Activated CD8-positive, alpha-beta memory T cell treated with anti-CD3 and anti-CD28 coated beads for 48 hours (primary cell): ENCODE measurements at places on chromosomes 11 and 22.

DNA sequence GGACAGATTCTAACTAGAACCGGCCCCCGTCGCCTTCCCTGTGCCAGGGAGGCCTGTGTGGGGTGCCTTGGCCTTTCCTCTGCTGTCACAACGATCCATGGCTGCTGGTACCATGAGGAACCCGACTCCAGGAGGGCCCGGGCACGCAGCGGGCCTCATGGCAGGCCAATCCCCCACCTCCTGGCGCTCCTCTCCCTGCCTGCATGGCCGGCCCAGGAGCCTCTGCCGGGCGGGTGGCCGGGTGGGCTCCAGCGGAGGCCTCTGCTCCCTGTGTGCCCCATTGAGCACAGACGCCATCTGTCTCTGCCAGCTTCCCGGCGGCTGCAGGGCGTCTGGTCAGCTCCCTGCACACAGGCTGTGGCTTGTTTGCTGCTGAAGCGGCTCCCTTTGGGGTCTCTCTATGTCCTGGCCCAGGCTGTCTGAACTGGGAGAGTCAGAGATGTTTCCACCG lies 86.5 kb downstream of the MYEOV start:
- no peak for DNase-seq

DNA sequence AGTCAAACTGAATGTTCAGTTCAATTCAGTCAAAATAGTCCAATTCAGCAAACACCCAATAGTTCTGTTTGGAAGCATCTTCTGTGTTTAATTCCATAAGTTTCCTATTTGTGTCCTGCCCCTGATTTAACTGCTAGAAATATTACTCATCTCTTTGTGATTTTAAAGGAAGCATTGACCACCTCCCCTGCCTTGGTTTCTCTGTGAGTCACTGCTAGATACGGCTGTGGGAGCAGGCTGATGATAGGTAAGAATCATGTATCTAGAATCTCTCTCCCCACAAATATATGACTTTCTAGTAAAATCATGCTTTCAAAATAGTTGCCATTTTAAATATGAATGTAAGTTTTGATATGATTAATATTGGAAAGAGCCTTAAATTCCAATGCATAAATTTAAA lies 888.5 kb downstream of the NTM start:
- DNase-seq = no peak

GRCh38 chr11:66192181-66192863 lies 76.1 kb upstream of the RAB1B start:
- DNase-seq = no peak

GRCh38 chr22:22666307-22667091 lies 22.1 kb downstream of the GGTLC2 start:
- no peak for DNase-seq

- no peak for DNase-seq
Observed at GRCh38 chr11:134530636-134531326, 118.7 kb upstream of the B3GAT1 start.

GRCh38 chr11:63705526-63705925 lies 24.2 kb downstream of the RTN3 start:
- no peak for DNase-seq

DNA sequence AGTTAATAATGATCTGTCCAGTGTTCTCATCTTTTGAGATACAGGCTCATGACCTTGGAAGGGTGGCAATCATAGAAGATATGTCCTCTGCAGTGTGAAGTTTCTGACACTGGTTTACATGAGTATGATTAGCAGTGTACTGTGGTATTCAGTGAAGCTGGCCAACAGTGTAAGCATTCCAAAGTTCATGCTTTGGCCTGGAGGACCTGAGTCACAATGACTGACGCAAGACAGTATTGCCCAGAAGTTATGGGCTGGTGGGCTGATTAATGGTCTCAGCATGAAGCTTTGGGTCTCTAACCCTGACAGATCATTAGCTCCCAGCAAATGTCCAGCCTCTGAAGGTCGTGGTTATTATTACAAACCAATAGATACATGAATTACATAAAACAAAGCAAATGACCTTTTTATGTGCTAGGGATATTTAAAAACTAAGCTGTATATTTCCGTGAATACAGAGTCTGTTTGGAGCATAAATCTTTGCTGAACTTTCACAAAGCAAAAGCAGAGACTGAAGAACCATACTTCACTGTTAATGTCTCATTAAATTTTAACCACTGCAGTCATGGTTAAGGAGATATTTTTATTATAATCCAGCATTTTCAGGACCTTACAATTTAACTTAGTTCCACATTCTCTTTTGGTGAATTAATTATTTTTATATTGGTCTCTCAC lies 28.3 kb upstream of the USP47 start:
- DNase-seq = no peak

GRCh38 chr11:35954205-35954604 lies 10.3 kb downstream of the LDLRAD3 start:
- no peak for DNase-seq

DNA sequence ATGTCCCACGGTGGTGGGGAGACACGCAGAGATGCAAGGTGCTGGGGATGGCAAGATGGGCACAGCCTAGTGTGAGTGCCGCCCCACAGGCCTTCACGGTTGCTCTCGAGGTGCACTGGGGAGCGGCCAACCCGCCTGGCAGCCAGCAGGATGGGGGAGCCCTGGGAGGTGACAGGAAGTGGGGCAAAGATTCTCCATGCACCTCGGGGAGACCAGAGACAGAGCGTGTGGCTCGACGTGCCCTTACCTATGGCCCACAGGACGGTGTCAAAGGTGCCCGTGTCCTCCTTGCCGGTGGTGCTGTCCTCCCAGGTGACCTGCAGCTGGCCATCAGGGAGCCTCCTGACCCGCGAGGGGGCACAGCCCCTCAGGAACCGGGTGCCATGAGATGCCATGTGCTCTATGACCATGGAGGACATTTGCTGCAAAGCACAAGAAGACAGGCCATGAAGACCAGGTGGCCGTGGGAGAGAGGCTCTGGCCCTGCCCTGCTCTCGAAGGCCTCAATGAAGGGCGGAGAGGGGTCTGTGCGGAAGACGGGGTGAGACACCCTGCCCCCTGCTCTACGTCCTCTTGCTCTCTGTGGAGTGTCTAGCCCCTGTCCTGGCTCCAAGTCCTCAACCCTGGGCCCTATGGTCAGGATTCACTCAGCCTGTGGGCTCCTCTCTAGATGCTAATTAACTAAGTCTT lies 40.6 kb upstream of the GNB1L start:
- DNase-seq = no peak

- DNase-seq = no peak
Observed at GRCh38 chr11:103546236-103546635, 437.0 kb downstream of the DYNC2H1 start.

- DNase-seq = no peak
Observed at GRCh38 chr11:67020949-67021348, 2.0 kb upstream of the SYT12 start.

- DNase-seq = no peak
Observed at GRCh38 chr22:31947296-31947695, 3.0 kb downstream of the YWHAH start.

DNA sequence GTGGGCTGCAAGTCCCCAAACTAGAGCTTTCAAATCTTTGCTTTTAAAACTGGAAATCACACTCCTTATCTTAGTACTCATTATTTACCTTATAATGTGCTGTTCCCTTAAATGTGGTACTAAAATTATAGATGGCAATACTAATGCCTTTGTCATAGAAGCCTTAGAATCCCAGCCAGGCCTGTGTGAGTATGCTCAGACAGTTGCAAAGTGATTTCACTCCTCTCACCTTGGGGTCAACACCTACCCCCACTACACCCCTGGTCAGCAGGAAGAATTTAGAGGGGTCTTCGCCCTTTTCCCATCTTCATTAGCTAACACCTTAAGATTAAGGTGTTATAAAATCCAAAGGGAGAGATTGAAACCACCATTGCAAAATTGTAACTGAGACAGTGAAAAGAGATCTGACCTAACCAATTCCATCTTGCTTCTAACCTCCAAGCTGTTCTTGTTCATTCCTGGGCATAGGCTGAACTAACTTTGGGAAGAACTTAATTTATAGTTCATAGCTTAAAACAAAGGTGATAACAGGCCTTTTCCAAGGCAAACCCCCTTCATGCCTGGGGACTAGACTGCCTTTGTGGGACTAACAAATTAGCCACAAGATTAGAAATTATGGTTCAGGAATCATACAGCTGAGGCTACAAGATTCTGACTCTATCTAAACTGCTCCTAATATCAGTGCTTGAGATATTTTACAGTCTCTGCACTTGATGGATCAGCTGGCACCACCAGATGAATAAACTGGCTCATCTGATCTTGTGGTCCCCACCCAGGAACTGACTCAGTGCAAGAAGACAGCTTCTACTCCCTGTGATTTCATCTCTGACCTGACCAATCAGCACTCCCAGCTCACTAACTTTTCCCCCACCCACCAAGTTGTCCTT lies 10.4 kb upstream of the MRPL17 start:
- no peak for DNase-seq

- DNase-seq = no peak
Observed at GRCh38 chr11:66322732-66323427, 6.0 kb upstream of the CD248 start.

- DNase-seq = no peak
Observed at GRCh38 chr11:97163631-97164191, 773.9 kb downstream of the JRKL start.

GRCh38 chr11:23727794-23728193 lies 769.1 kb upstream of the LUZP2 start:
- no peak for DNase-seq

DNA sequence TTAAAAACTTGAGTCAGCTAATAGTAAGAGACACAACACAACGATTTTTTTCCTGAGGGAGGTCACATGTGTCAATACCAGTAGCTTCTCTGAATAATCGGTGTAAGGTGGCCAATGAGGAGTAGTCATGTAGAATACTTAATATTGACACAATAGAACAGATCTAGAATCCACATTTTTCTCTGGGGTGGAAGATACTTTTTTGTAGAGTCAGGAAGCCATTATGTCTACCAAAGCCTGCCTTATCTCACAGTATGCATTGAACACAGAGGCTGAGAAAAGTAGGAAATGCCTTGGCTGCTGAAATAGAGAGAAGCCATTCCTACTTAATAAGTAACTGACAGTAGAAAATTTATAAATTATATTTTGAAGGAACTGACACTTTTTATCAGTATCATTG lies 725.0 kb downstream of the METTL15 start:
- DNase-seq = no peak

DNA sequence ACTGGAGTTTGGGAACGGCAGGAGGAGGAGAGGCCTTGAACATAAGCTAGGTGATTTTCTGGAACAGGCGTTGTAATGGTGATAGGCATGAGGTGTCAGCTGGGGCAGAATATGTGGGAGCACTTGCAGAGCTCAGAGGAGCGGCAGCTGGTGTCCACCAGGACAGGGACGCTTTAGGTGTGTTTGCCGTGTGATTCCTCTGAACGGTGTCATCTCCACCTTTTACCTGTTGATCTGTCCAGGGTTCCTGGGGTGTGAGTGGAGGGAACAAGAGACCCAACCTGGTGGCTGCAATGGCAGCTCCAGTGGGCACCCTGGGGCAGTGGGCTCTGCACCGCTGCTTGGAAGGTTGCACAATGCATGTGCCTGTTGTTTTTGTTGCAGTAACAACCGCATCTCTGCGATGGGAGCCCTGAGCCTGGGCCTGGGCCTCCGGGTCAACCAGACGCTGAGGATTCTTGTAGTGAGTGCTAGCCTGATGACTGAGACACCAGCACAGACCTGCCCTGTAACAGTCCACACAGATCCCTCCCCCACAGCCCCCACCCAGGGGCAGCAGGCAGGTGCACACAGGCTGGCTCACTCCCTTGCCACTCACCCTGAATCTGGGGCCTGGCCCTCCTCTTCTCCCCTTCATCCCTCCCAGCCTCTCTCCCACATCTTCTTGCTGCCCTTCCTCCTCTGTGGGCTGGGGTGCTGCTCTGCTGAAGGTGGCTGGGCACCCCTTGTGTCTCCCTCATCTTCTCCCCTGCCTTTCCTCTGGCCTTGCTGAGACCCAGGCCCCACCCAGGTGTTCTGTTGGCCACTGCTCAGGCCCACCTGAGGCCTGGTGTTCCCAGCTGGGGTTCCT lies 9.2 kb downstream of the LRRC74B start:
- DNase-seq = no peak

- DNase-seq = no peak
Observed at GRCh38 chr11:126026579-126026978, 36.1 kb downstream of the CDON start.

GRCh38 chr11:110095554-110095953 lies 2.4 kb downstream of the ZC3H12C start:
- no peak for DNase-seq

- no peak for DNase-seq
Observed at GRCh38 chr22:30277547-30278344, 11.1 kb upstream of the OSM start.

- DNase-seq = no peak
Observed at GRCh38 chr11:104764710-104765045, 133.6 kb downstream of the CASP12 start.

DNA sequence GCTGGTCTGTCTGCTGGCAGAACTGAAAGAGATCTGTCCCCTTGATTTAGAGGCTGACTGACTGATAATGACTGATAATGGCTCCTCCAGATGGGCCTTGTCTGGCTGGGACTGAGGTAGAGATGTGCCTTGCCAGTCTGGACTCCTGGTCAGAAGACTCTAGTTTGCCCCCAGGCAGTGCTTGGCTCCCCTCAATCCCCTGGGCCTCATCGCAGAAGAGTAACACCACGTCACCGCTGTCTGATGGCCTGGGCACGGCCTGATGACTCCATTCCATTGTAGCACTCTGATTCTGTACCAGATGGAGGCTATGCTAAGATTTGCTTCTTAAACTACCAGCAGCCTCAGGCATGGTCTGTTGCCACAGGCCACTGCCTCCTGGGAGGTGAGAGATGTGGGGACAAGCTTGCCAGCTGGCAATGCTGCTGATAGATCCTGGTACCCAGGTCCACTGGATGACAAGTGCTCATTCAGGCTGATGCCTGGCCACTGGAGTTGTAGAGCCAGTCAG lies 19.1 kb downstream of the CYB5R2 start:
- DNase-seq = no peak

DNA sequence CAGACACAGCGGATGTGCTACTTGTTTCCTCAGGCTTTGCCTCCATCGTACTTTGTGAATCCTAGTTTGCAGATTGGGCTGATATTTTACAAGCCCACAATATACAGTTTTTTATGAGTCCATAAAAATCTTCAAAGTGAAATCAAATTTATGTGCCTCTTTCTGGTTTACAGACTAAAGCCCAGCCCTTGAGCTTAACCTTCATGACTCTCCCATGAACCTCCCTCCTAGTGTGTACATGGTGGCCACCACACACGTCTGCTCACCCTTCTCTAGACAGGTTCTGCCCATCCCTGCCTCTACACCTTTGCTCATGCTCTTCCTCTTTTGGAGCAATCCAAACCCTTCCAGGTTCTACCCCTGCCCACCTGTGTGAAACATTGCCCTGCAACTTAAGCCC lies 129.4 kb downstream of the TENM4 start:
- no peak for DNase-seq

- no peak for DNase-seq
Observed at GRCh38 chr11:36564376-36565030, 3.3 kb upstream of the RAG1 start.

- DNase-seq = no peak
Observed at GRCh38 chr11:102630598-102631448, 5.7 kb upstream of the MMP20 start.

DNA sequence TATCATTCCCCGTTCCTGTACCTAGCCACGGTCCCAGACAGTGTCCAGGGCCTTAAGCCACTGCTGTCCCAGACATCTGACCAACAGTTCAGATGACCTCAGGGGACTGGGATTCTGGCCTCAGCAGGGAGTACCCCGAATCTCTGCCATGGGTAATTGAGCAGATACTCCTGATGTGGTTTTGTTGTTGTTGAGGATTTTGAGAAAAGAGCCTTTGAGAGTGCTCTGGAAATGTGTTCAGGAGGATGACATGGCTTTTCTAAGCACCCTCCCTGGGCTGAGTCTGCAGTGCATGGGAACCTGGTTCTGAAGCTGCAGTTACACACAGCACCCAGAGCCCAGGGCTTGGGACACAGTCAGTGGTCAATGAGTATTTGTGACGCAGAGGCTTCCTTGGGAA lies 30.4 kb downstream of the ADAMTS15 start:
- no peak for DNase-seq
